ENCODE measurements at places on chromosomes 12 and 14.

GRCh38 chr12:127145929-127146789, 1120.8 kb upstream of the TMEM132C start:
- DNase-seq: no peak

- no peak for DNase-seq
Measured at GRCh38 chr12:5921027-5921909, 23.8 kb downstream of the ANO2 start.

- no peak for DNase-seq
Measured at GRCh38 chr14:58362798-58363412, 32.8 kb upstream of the TOMM20L start.

GRCh38 chr14:73789989-73790581, 61.5 kb upstream of the PTGR2 start:
- DNase-seq: no peak

DNA sequence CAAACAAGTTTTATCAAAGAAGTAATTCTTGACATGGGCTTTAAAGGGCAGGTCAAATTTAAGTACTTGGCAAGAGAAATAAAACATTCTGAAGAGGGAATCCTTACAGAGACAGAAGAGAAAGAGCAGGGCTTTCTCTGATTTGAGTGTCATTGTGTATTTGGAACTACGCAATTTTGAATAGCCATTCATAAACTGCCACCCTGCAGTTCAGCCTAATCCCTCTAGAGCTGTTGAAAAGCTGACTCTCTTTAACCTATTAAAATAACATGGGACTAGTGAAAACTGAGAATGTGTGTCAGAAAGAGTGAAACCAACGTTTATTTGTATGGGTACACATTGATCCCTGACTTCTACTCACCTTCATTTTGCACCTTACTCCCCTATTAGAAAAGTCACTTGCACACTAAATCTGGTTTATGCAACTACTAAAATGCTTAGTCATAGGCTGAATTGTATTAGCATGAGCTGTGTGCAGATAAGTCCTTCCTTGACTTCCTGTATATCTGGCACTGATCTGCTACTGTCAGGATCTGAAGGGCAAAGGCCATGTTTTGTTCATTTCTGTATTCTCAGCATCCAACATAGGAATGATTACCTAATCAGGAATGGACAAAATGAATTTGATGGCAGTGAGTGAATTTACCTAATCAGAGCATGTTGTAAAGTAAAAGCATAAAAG, 458.9 kb downstream of the NOVA1 start:
- no peak for DNase-seq

DNA sequence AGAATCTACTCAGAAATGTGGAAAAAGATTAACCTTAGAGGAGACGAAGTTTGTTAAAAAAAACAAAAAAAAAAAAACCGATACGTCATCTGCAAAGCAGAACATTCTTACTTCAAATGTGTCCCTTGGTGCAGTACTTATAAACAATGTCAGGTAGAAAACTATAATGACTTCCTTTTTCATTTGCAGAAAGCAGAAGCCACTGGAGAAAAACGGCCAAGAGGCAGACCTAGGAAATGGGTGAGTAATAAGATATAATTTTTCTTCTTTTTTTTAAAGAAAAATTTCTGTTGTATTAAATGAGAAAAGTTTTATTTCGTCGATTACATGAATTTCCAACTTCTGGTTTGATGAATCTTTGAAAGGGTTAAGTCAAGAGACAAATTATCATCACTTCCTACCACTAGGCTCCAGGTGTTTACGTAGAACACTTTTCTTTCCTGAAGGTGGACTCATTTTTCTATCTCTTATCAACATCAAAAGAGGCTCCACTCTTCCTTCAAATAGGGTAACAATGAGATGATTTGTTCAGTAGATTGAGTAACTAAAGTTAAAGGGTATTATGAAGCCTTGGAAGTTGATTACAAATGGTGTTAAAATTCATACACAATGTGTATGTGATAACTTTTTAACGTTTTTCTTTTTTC, 14.2 kb downstream of the HMGA2 start:
- no peak for DNase-seq

DNA sequence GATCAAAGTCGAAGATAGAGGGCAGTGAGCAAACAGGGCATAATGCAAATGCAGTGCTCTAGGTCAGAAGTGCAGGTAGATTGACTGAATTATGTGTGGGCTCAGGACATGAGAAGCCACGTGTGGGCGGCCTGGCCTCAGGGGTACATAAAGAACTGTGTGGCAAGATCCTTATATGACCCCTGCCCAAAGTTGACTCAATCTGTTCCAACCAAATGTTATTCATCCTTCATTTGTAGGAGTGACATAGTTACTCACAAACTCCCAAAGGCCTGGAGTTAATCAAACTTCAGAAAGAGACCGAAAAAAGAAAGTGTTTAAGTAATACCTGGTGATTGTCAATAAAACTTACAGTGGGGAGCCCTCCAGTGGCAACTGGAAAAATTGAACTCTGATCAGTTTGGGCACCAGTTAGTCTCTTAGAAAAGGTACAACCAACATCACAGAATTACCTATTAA, 150.4 kb upstream of the FAR2 start:
- no peak for DNase-seq
